Stimulated activated CD8-positive, alpha-beta memory T cell treated with anti-CD3 and anti-CD28 coated beads, Interleukin-12 subunit alpha, Interleukin-12 subunit beta, amount 100 ng/mL, for 4 hours (primary cell): ENCODE measurements at places on chromosomes 13 and 19.

GRCh38 chr13:69683921-69684686, 423.5 kb upstream of the ATXN8OS start:
- DNase-seq: no peak

- DNase-seq: no peak
Measured at GRCh38 chr13:62483774-62484173, 1068.1 kb upstream of the PCDH20 start.

DNA sequence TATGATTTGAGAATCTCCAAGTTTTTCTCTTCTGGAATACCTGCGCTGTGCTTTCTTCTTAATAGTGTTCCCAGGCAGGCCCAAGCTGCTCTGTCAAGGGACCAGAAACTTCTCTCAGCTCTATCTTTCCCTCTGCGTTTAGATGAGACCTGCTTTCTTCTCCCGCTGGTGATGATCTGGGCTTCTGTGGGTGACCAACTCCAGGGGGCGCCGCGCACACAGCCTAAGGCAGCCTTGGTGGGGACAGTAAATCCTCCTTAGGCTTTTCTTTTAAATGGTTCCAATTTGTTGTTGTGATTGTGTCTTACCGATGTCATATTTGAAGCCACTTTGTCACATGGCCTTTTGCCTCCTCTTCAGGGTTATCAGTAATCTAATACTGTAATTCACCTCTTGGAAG, 439.4 kb upstream of the KLF12 start:
- DNase-seq: no peak

GRCh38 chr13:21458451-21458812, 671 bp downstream of the ZDHHC20 start:
- DNase-seq: peak; percentile 32

DNA sequence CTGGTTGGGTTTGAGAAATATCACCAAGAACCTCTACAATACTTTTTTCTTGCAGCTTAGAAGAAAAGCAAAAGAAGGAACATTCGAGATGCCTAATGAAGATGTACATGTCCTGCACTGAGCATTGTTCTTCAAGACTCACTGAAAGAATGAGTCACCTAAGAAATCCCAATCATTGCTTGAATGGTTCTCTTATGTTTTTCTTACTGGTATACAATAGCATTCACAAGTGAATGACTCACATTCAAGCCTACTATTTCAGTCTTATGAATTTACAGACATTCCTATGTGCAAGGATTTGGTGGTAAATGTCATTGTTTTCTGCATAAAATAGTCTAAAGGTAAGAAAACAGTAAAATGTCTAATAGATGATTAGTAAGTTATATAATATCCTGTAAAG, 594.6 kb downstream of the PCDH9 start:
- DNase-seq: no peak

DNA sequence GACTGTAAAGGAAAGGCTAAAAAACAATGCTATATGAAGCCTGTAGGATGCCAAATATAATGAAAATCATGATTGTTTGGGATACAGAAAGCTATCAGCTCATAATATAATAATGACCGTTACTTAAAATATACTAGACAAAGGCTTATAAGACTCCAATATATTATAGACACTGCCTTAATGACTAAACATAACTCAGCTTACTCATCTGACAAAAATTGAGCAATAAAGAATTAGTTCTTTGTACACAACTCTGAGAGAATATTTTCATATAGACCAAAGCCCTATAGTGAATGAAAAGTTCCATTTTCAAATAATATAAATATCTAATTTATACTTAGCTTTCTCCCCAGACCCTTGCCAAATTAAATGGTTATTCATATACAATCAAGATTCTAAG, 283.3 kb downstream of the DIAPH3 start:
- no peak for DNase-seq

DNA sequence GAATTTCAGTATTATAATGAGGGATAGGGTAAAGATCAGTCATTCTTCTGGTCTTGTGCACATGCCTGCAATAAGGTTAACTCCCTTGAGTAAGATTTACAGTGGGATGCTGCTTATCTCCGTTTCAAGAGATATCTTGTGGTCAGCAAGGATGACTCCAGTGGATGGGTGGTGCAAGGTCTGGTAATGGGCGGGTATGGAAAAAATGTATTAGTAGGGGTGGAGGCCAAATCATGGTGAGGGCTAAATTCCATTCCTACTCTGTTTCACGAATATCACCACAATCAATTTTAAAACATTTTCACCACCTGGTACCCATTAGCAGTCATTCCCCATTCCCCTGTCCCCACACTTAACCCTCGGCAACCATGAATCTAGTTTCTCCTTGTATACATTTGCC, 40.6 kb downstream of the CCDC122 start:
- DNase-seq: no peak
